ENCODE measurements at places on chromosomes 6 and 20. TPM values are rescaled to one million over a fixed set of nuclear protein-coding genes. Genes with fewer than 3 reads are reported as not detected.

Gene RPS6KA2
- 4.1 TPM for total RNA-seq

Gene SLC17A1
- not detected for total RNA-seq

Gene PRSS16
- 4.7 TPM for total RNA-seq

Gene TINAG
- total RNA-seq = not detected

Gene BACH2
- 1.6 TPM for total RNA-seq

- no peak for DNase-seq
Observed at GRCh38 chr6:142482974-142483373, 181.2 kb downstream of the ADGRG6 start.

GRCh38 chr6:145137425-145137824 lies 597.9 kb downstream of the EPM2A start:
- DNase-seq = no peak

DNA sequence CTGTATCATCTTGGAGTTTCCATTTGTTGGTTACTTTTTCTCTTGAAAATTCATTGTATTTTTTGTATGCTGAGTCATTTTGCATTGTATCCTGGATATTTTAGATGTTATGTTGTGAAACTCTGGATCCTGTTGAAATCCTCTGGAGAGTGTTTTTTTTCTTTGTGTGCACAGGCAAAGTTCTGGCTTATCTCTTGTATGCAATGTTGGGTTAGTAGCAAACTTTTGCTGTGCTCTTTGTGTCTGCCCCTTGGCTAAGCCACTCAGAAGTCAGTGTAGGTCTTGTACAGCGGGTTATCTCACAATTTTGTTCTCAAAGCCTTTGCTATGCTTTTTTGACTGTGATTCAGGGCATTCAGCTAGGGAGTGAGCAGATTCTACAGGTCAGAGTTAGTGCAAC lies 29.1 kb upstream of the LMBRD1 start:
- no peak for DNase-seq

DNA sequence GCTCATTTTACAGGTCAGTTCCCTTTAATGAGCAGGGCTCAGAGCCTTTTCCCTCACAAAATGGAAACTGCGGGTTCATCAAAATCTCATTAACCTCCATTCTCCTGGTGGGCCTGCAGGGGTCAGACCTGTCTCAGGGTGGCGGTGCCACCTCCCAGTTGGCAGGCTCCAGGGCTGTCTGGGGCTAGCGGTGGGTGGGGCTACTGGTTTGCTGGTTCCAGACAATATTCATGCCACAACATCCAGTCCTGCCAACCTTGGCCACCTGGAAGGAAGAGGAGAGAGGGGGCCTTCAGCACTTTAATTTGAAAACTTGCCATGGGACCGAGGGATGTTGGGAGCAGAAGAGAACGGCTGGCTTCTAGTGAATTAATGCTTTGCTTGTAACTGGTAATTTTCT lies 41.9 kb upstream of the CTNNBL1 start:
- DNase-seq = no peak

DNA sequence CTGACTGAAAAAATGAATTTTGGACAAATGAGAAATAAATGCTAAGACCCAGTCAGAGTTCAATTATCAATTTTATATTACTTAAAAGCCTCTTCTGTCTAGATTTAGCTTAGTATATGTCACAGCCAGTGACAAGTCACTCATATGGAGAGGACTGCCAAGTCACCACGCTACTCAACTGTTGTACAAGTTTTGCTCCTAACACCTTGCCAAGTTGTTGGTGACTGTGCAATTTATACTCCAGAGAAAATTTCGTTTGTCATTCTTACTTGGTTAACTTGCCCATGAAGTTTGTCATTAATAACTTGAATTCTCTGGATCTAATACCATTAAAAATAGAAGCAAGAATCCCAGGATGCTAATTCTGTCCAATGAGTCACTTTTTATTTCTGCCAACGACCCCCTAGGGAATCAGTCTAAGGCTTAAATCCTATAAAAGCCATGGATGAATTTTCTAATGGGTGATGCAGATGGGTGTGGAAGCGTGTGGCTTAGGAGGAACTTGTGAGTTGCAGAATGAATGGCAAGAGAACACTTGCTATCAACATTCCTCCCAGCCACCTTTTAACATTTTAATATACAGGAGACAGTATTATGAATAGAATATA lies 30.4 kb upstream of the FBXO30 start:
- no peak for DNase-seq

- DNase-seq = no peak
Observed at GRCh38 chr20:16040742-16041141, 532.5 kb downstream of the KIF16B start.

- no peak for DNase-seq
Observed at GRCh38 chr6:74491844-74492374, 713.9 kb downstream of the COL12A1 start.

DNA sequence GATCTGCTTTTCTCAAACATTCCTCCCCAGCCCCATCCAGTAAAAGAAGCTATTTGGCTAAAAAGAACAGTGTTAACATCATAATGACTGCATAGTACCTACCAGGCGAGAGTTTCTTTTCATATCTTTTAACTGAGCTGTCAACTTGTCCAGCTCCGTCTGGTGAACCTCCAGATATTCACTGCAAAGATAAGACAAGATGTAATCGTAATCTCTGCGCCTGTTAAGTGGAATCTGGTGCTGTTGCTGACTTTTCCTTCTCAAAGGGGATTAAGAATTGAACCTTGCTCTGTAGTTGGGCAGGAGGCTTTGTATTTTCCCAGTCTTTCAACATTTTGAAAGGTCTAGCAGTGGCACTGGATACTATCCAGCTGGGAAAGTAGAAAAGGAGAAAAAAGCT lies 63.0 kb downstream of the RIPOR2 start:
- no peak for DNase-seq

DNA sequence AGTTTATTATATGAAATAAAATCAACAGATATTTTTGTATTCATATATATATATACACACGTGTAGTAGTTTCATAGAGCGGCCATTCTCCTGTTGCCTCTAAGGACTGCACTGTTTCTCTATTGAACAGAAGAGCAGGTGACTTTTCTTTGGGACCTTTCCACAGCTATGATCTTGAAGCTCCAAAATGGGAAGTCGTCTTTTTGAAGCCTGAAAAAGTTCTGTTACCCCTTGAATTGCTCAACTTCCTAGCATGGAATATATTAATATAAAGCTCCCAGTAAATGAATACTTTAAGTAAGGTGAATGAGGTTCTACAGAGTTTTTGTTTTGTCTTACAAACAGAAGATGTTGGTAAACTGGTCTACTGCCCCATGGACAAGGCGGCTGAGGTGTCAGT lies 42.2 kb upstream of the ADTRP start:
- DNase-seq = no peak

DNA sequence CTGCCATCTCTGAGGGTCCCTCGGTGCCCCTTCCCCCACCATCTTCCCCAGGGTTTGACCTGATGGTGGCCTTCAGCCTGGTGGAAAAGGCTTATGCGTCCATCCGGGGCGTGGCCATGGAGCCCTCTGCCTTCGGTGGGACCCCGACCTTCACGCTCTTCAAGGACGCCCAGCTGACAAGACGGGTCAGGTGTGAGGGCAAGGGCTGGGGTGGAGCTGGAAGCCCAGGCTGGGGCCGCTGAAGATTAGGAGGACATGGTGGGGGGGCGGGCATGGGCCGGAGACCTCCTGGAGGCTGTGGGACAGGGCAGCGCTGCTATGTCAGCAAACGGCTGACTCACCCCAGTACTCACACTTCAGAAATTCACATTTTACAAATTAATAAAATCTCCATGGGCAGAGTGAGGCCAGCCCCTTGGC lies 23.5 kb downstream of the COL20A1 start:
- DNase-seq = no peak

GRCh38 chr6:43990627-43991619 lies 136.3 kb downstream of the MRPL14 start:
- no peak for DNase-seq
